Stimulated activated CD8-positive, alpha-beta memory T cell treated with anti-CD3 and anti-CD28 coated beads, Interleukin-15, amount 100 ng/mL, for 48 hours (primary cell): ENCODE measurements at places on chromosomes 2 and 18.

GRCh38 chr2:3294069-3294468 is 83.5 kb downstream of the EIPR1 start:
- DNase-seq: no peak

DNA sequence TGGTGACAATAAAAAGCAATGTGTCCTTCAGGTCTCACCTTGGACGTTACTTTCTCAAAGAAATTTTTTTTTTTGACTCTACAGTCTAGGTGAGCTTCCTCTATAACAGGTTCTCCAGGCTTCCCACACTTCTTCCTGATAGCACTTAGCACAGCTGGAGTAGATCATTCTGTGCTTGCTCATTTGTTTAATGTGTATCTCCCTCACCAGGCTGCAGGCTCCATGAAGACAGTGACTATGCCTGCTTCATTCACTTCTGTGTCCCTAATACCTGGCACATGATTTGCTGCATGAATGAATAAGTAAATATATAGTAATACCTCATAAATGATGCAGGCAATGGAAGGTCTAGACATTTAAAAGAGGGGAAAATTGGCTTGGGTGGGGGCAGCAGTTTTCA is 109.9 kb upstream of the CD302 start:
- no peak for DNase-seq

GRCh38 chr2:129896226-129897100 is 83.0 kb upstream of the RAB6C start:
- no peak for DNase-seq

DNA sequence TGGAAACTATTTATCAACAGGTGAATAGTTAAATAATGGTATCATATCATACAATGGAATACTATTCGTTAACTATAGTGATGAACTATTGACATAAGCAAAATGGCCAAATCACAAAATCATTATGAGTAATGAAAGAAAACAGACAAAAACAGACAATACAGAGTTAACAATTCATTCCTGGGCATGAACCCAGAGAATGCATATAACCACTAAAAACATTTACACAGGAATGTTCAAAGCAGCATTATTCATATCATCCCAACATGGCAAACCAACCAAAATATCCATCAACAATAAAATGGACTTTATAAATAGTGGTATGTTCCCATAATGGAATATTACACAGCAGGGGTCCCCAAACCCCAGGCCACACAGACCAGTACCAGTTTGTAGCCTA is 131.2 kb upstream of the CYP1B1 start:
- no peak for DNase-seq

- DNase-seq: no peak
Observed at GRCh38 chr2:147002256-147002655, 842.6 kb upstream of the ACVR2A start.

DNA sequence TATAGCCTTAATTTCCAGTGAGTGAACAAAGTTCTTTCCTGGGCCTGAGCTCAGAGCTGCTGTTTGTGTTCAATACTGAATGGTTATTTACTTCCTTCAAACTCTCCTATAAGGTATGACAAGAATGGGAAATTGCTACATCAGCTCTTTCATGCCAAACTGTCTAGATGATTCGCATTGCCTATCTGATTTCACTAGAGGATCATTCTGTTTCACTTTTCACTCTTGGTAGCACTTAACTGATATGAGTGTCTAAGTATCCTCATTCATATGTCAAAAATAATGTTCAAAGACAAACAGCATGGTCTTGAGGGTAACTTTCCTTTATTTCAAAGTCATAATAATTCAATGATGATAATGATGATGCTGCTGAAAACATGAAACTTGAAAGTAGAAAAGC is 32.9 kb upstream of the SCG2 start:
- DNase-seq: no peak
